DMS79 (cell line): ENCODE measurements at places on chromosomes 1 and 21.

DNA sequence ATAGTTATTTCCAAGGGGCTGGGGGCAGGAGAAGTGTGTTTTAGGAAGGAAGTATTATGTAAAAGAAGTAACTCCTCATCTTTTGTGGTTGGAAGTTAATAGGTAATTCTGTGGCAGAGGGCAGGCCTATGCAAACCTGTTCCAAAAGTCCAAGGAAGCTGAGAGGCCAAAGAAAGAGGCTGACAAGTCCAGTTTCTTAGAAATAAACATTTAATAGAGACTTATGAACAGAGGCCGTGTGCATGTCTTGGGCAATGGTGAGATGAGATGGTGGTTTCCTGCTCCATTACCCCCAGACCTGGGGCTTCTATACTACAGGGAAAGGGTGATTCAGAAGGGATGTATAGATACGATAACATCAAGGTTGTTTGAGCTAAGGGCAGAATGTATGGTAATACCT is 7.6 kb upstream of the CA14 start:
- DNase-seq, result no peak

GRCh38 chr21:36628106-36628505 is 70.8 kb upstream of the SIM2 start:
- no peak for DNase-seq

DNA sequence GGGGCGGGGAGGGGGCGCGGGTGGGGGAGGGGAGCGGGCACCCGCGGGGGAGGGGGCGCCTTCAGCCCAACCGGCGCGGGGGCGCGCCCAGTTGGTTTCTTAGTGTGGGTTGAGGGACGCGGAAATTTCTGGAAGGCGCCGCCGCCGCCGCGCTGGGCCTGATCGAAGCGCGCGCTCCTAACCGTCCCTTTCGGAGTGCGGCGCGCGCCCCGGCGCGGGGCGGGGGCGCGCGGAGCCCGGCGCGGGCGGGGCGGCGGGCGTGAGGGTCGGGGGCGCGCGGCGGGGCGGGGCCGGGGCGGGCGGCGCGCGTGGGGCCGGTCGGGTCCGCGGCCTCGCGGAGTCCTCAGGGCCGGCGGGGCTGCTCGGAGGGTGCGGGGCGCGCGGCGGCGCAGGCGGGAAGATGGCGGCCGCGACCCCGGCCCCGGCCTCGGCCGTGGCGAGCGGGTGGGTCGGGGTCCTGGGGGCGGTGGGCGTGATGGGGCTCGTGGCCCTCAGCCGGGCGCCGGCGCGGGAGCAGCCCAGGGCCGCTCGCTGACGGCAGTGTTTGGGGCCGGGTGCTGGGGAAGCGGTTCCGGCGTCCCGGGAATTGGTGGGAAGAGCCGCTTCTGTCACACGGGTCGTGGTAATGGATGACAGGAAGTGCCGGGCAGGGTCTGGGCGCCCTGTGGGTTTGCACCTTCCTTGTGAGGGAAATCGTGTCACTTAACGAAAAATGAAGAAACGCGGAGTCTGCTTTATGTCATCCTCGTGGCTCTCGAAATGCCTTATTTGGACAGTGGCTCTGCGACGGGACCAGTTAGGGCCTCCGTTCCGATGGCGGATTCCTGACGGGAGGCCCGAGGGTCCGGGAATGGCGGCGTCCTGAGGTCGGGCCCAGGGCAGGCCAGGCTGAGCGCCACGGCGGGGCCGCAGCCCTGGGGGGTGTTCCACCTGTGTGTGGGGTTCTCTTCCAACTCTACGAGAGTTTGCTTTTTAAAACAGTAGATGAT is 764 bp downstream of the PKNOX1 start:
- DNase-seq, result peak; percentile 34

GRCh38 chr1:58816747-58817221 is 32.9 kb upstream of the JUN start:
- DNase-seq, result no peak

DNA sequence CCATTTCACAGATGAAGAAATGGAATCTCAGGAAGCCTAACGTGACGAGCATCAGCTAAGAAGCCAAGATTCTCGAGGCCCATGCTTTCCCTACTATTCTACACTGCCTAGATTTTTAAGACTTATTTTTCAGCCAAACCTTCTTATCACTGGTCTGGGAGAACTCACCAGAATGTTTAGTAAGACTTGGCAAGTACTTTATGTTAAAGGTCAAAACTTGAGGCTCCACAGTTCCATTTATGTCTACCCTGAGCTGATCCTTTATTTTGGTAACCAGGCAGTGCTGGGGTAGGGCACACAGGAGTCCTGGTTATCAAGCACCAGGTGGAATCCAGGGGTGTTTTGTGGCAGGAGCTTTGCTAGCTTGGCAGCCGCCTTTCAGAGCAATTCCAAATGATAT is 16.8 kb downstream of the PLXNA2 start:
- DNase-seq, result no peak

- no peak for DNase-seq
Measured at GRCh38 chr1:229325853-229326487, 16.9 kb downstream of the CCSAP start.

DNA sequence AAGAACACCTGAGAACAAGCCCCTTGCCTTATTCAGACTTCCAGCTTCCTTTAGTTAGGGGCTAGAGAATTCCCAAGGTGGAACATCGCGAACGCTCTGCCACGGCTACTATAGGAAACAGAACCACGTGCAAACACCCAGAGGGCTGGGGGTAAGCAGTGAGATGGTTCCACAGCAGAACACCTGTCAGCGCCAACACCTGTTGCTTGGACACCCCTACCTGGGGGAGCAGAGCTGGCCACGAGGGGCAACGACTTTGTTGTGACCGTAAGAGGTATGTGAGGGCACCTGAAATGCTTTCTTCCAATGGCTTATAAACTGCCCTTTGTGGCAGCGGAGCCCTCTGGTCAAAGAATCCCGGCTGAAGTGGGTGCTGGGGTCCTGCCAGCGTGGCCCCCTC is 50.7 kb downstream of the MRPL37 start:
- DNase-seq, result no peak

- DNase-seq, result no peak
Measured at GRCh38 chr1:43622901-43623780, 26.8 kb upstream of the KDM4A start.

GRCh38 chr1:23752909-23753308 is 9.6 kb downstream of the ELOA start:
- DNase-seq, result no peak

- DNase-seq, result no peak
Measured at GRCh38 chr21:25822981-25823380, 88.2 kb downstream of the GABPA start.

DNA sequence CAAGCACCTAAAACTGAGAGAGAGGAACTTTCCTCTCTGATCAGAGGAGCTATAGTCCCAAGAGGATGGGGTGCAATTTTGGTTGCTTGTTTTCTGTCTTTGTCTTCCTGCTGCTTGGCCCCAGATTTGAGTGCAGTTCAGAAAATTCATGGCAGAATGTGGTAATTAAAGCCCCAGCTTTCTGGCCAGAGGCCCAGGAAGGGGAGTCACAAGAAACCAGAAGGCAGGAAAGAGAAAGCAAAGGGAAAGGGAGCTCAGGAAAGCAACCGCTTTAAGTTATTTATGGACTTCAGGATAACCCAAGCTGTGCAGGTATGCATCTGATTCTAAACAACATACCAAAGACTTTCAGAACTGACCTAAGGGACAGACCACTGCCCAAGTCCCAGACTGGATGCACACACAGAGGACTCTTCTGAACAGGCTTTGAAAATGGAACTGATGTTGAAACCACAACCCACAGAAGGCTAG is 88.8 kb downstream of the ST3GAL3 start:
- DNase-seq, result peak; percentile 9

DNA sequence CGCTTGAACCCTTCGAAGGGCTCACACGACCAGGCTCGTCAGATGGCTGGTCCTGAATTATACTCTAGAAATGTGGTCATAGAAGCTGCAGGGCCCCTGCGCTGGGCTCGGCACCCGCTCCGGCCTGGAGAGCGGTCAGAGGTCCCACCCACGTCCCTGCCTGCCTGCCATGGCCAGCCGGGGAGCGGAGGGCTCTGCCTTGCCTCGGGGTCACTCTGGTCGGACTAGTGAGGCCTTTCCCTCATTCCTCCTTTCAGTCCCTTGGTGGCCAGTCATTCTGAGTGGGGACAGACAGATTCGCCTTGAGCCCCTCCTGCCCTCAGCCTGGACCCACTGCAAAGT is 529 bp upstream of the MARCKSL1 start:
- DNase-seq, result no peak

DNA sequence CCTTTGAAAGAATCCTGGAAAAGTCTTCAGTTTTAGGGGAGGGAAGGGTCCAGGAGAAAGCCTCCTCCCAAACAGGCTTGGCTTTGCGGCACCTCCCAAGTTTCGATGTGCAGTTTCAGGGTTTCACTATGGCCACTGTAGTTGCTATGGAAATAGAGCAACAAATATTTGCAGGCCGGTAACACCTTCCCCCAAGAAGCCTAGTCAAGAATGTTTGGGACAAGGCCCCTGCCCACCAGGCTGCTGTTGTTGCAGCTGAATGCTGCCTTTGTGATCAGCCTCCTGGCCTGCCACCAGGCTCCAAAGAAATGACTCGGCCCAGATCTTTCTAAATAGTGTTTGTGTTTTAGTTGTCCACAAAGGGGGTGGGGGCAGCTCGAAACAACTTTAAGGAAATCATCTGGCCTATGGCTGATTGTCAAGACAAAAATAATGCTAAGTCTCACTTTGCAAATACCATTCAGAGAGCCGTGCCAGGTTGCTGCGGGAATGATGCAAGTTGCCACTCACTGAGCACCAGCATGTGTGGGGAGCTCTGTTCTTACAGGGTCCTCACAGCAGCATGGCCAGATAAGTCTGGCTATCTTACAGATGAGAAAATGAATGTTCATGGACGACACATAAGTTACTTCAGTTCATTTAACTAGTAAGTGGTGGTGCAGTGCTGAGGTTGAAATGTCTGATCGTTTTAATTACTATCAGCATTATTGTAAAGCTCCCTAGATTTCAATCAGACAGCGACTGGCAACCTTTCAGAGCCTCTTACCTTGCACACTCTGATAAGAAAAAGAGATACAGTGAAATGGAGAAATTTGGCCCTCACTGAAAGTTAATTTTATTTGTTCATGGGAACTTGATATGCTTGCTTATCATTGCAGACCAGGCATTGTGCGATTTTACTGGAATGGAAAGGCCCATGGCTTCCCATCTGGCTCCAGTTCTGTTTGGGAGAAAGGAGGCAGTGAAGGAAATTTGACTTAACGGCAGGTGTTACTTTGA is 91.2 kb upstream of the JUN start:
- peak; percentile 34 for DNase-seq

DNA sequence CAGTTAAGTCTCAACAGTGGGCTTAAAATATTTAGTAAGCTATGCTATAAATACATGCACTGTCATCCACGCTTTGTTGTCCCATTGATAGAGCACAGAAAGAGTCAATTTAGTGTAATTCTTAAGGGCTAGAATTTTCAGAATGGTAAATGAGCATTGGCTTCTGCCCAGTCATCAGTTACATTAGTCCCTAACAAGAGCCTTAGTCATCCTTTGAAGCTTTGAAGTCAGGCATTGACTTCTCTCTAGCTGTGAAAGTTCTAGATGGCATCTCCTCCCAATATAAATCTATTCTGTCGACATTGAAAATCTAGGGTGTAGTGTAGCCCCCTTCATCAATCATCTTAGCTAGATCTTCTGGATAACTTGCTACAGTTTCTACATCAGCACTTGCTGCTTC is 12.0 kb upstream of the LPGAT1 start:
- DNase-seq, result no peak

DNA sequence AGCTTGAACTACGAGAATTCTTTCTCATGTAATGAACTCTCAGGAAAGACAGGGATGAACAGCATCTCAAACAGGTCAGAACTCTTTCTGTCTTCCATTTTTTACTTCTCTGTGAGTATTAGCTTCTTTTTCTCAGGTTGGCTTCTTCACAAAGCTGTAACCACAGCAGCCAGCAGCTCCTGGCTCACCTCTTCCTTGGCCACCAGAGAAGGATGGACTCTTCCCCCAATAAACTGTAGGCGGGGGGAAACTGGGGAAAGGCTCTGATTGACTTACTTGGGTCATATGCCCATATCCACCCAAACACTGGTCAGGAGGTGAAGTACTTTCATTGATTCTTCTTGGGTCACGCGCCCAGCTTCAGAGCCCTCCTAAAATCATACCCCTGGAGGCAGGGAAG is 14.4 kb upstream of the ENAH start:
- DNase-seq, result no peak

DNA sequence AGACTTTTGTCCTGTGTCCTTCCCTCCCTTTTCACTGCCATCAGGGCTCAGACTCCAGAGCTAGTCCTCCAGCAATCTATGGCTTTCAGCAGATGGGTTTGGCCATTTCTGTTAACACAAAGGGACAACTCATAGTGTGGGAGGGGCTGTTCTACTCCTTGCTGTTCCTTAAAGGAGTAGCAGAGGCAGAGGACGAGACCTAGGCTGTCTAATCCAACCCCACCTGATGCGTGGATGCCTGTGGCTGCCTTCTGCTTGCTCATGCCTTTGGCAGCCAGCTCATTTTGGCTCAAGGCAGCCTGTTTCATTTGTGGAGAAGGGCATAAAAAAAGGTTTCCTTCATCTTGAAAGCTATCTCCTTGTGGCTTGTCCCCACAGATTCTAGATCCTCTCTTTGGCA is 27.0 kb downstream of the MFSD2A start:
- no peak for DNase-seq

DNA sequence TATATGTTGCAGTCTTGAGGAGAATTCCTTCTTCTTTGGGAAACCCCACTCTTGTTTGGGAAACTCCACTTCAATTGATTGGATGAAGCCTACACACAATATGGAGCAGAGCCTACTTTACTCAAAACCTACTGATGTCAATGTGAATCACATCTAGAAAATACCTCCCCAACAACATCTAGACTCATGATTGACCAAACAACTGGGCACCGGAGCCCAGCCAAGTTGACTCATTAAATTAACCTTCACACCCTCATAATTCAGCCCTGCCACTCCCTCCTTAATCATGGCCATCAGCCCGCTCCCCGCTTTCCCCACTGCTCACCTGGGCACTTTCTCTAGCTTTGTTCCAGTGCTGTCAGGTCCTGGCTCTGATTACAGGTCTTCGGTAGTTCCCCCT is 208.1 kb upstream of the MAP1LC3C start:
- no peak for DNase-seq

GRCh38 chr1:45243476-45244343 is 37.3 kb upstream of the ZSWIM5 start:
- DNase-seq, result no peak

DNA sequence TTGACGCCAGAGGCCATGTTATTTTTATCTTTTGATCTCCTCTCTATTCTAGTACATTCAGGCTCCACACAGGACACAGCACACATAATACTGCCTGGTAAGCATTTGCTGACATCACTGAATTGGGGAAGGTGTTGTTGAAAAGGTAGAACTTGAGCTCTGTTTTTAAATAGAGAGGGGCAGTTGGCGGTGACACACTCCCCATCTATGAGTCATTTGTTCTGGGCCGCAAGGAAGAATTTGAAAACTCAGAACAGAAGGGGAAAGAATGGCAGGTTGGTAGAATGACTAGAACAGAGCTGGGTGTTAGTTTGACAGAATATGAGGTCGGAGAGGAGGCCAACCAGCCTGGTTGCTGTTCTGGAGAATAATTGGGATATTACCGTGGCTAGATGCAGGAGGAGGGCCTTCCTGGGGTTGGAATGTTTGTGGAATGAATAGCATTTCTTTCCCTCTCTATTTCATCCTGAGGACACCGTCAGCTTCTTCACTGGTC is 52.1 kb upstream of the ERRFI1 start:
- peak; percentile 55 for DNase-seq
